ENCODE measurements at places on chromosomes 16 and 17.
A peak's percentile ranks its signal among the peaks of the same experiment; 100 is the strongest.

GRCh38 chr17:71464241-71464640 is 656.6 kb upstream of the SOX9 start:
- no peak for DNase-seq

DNA sequence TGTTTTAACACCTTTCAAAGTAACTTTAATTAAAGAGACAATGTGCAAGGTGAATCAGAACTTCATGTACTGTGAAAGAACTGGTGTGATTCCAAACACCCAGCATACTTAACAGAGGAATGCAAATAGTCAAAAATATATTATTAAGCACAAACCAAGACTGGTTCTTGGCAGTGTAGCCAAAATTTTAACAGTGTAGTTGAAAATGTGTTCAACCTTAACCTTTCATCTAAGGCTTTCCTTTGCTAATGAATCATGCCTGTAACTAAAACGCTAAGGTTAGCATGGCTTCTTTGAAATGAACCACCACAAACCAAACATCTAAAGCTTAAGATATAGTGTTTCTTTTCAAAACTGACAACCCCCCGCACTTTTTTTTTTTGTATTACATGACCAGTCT is 146.3 kb upstream of the AXIN2 start:
- no peak for DNase-seq

DNA sequence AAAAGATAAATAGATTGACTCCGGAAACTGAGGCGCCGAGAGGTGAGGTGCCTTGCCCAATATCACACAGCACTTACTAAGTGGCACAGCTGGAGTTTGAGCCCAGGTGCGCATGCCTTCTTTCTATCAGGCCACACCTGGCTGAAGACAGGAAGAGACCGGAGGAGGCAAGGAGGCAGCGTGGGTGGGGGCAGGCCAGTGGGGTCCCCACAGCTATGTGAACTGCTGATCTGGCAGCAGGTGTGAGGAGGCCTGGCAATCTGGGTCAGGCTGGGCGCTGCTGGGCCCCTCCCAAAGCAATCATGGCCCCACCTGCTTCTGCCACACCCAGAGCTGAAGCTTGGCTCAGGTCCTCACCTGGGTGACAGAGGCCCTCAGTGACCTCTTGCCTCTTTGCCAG is 1.9 kb upstream of the GDPD3 start:
- peak; percentile 65 for DNase-seq

DNA sequence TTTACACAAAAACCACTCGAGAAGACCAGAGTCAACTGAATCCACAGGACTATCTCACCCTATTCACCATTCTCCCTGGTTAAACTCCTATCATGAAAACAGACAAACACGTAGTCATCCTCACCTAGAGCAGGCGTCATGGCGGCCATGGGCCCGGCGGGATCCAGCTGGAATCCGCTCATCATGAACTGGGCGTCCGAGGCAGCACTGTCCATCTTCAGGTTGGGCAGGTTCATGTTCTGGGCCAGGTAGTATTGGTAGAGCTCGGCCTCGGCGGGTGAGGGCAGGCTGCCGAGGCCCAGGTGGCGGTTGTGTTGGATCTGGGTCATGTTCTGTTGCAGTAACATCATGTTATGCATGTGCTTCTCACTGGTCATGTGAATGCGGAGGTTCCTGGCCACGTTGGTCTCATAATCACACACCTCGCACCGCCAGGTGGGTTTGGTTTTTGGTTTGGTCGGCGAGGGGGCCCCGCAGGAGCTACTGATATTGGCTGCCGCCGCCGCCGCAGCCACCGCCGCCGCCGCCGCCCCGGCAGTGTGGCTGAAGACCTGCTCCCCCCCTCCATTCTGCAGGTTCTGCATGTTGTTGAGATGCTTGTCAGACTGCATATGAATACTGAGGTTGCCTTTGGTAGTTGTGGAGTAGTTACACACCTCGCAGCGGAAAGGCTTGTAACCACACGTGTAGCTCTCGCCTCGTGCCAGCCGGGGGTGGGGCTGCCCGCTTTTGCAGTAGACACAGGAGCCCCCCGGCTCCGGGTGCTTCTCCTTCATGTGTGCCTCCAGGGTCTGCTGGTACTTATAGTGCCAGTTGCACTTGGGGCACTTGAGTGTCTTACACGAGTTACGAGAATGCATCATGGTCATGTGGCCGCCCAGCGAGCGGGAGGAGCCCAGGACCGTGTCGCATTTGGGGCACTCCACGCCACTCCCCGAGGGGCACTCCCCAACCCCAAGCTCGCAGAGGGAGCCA is 90.3 kb downstream of the ZFHX3 start:
- no peak for DNase-seq

- DNase-seq: no peak
Measured at GRCh38 chr17:76968707-76969597, 100.7 kb downstream of the MGAT5B start.

GRCh38 chr16:84864326-84864955 is 44.7 kb downstream of the CRISPLD2 start:
- no peak for DNase-seq

GRCh38 chr17:14468858-14469257 is 168.0 kb downstream of the HS3ST3B1 start:
- no peak for DNase-seq

- no peak for DNase-seq
Measured at GRCh38 chr17:21019976-21020586, 22.7 kb downstream of the USP22 start.

DNA sequence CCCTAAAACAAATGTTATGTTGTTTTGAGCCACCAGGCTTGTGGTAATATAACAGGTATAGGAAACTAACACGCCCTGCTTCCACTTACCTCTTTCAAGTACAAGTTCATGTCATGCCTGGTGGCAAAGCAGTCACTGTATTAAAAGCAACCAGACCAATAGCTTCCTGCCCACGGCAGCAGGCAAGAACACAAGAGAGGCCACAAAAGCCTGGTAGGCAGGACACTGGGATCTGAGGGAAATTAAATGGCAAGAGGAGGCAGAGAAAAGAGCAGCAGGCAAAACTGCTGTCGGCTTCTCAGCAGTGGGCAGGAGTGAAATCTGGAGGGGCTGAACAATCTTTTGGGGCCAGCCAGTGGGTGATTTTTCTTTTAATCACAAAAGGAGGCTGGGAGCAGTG is 2.2 kb downstream of the CYTH1 start:
- no peak for DNase-seq

DNA sequence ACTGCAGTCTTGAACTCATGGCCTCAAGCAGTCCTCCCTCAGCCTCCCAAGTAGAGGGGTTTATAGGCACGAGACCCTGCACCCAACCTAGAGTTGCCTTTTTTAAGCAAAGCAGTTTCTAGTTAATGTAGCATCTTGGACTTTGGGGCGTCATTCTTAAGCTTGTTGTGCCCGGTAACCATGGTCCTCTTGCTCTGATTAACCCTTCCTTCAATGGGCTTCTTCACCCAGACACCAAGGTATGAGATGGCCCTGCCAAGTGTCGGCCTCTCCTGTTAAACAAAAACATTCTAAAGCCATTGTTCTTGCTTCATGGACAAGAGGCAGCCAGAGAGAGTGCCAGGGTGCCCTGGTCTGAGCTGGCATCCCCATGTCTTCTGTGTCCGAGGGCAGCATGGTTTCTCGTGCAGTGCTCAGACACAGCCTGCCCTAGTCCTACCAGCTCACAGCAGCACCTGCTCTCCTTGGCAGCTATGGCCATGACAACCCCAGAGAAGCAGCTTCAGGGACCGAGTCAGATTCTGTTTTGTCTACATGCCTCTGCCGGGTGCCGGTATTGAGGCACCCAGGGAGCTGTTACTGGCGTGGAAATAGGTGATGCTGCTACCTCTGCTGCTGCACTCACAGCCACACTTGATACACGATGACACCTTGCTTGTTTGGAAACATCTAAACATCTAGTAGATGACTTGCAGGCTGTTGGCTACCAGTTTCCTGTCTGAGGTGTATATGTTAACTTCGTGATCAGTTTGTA is 3.3 kb downstream of the RPL13 start:
- no peak for DNase-seq

GRCh38 chr16:65739518-65739917 is 617.7 kb upstream of the CDH11 start:
- no peak for DNase-seq

GRCh38 chr17:37488607-37489196 is 989 bp upstream of the DUSP14 start:
- DNase-seq: peak; percentile 91

DNA sequence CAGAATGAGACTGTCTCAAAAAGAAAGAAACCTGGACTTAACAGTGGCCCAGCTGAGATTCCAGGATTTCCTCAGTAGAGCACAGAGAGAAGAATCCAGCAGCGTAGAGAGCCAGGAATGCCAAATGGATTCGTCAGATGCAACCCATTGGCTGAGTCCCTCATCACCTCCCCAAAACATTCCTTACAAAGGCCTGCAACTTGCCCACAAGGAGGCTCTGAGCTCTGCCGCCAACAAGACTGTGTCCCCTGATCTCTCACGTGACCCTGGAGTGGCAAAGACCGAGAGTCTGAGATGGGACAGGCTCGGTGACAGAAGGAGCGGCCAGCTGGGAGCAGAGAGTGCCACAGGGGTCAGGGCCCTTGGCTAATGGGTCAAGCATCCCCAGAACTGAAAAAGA is 6.9 kb upstream of the CHMP6 start:
- no peak for DNase-seq

DNA sequence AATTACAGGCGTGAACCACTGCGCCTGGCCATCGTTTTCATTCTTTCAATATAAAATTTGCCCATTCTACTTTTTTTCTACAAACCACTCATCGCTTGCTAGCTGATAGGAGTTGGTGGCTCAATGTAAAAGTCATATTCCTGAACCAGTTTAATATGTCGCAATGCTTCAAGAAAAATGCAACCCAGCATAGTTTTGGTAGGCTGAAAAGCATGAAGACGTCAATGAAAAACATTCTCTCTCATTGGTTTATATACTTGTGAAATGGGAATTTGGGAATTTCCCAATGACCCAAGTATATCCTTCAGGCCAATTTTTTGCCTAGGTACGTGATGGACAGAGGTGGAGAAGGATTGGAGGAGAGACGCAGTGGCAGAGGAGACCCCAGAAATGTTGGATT is 26.9 kb downstream of the USP43 start:
- DNase-seq: no peak

GRCh38 chr16:4372578-4373355 is 1.1 kb downstream of the VASN start:
- no peak for DNase-seq

DNA sequence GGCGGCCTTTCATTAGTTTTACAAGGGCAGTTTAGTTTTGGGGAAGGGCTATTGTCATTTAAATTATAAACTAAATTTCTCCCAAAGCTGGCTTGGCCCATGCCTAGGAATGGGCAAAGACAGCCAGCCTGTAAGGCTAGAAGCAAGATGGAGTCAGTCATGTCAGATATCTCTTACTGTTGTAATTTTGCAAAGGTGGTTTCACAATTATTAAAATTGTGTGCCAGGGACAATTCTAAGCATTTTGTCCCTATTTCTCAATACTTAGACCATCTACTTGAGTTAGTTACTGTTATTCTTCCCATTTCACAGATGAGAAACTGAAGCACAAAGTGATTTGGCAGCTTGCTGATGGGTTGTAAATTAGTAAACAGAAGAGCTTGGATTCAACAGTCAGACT is 467.7 kb upstream of the GOT2 start:
- DNase-seq: no peak

DNA sequence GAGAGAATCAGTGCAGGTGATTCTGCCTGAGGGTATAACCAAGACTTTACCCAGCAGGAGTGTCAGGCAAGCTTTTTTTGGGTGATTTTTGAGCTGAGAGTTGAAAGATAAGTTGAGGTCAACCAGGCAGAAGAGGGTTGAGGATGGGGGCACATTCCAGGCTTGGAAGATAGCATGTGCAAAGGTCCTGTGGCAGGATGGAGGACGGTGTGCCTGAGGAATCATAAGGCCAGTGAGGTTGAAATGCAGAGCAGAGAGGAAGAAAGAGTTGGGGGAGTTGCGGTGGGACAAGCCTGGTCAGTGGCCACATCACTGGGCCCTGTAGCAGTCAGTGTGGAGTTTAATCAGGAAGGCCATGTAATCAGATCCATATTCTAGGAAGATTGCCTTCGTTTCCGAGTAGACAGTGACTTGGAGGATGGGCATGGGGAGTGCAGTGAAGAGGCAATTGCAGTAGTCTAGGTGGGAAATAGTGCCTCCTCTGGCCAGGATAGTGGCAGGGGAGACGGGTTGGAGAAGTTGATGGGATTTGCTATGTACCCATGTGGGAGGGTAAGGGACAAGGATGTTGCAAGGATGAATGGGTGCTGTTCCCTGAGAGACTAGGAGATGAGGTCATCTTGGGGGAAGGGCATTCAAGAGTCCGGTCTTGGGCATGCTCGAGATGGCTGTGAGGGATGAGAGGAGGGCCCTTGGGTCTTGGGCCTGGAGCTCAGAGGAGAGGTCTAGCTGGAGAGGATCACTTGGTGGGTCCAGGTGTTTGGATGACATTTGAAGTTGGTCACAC is 3.9 kb downstream of the PLEKHG4 start:
- no peak for DNase-seq

DNA sequence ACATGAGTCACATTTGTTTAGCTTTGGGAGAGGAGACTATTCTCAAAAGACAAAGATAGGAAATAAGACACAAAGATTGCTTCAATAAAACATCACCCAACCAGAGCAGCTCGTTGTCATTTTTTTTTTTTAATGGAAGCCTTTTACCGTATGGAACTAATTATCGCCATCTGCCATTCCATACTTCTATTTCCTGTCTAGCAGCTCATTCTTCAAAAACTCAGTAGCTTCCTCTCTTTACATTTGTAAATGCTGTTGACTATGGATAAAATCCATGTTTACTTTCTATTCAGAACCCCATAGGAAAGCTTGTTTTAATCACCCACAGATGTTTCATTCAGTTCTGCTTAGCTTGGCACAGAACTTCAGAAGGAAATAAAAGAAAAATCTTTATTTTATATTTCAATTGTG is 110.0 kb upstream of the PSMD7 start:
- no peak for DNase-seq

GRCh38 chr17:9959377-9959981 is 54.4 kb upstream of the RCVRN start:
- peak; percentile 18 for DNase-seq

DNA sequence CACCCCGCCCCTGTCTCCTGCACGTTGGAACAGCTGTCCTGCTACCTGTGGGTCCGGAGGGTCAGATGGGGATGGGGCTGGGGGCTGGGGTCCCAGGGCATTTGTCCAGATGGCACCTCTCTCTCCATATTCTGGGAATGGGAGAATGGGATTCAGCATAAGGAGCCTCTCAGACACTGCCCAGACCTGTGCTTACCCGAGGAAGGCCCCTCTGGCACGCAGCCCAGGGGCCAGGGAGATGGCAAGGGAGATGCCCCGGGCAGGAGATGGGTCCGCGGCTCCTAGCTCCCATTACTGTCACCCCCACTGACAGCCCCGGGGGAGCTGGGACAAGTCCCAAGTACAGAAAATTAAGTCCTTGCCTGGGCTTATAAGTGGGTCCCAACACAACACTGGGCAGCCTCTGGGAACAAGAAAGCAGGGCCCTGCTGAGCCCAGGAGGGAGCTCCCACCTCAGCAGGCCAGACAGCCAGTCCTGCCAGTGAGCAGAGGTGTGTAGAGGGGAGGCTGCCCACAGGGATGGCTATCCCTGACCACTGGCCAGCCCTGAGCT is 1.8 kb downstream of the VASN start:
- no peak for DNase-seq

DNA sequence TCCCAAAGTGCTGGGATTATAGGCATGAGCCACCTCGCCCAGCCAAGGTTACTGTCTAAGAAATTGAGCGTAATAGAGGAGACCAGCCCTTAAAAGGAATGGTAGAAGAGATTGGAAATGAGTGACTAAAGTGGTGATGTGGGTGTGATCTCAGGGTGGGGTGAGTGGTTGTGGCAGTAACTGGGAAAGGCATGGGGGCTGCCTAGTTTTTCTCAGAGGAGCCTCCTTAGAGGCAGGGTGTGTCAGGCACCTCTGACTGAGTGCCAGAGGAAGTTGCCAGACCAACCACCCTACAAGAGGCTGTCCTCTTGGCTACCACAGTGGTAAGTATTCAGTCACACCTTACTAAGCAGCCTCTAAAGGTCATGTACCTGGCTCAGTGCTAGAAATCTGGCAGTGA is 8.9 kb downstream of the DUS2 start:
- DNase-seq: peak; percentile 34

Data from LoVo (cell line).